ENCODE measurements at places on chromosomes 1 and 21.

DNA sequence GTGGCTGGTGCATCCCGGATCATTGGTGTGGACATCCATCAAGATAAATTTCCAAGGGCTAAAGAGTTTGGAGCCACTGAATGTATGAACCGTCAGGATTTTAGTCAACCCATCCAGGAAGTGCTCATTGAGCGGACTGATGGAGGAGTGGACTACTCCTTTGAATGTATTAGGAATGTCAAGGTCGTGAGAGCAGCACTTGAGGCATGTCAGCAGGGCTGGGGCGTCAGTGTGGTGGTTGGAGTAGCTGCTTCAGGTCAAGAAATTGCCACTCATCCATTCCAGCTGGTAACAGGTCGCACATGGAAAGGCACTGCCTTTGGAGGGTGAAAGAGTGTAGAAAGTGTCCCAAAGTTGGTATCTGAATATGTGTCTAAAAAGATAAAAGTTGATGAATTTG is 79.1 kb downstream of the FMN2 start:
- H3K27ac ChIP-seq, result no peak overlapping the region
- no peak overlapping the region for H3K4me3 ChIP-seq
- DNase-seq, result no peak
- no peaks in the 10 kb centered on the region for H3K4me1 ChIP-seq
- peaks cover 30% of the 10 kb centered on the region for H3K36me3 ChIP-seq

DNA sequence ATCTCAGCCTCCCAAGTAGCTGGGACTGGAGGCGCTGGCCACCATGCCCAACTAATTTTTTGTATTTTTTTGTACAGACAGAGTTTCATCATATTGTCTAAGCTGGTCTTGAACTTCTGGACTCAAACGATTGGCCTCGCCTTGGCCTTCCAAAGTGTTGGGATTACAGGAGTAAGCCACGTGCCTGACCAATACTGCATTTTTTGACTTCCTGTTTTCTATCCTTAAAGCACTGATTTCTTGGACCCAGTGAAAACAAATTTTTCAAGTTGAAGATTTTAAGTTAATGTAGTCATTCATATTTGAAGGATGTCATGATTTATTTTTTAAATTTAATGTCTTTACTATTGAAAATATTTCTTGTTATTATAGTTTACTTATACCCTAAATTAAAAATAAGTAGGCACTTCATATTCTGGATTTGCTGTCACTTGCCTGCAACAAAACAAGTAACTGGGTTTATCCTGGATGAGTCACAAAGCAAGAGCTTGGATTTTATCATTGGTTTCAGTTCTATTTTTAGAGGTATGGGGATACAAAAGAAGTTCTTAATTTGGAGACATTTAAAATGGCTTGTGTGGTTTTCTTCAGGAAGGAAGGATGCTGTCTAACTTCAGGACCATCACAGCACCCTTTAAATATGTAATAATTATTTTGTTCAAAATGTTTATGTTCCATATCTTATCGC is 2.2 kb upstream of the VPS45 start:
- peak overlapping the region; percentile 95 for H3K4me3 ChIP-seq
- H3K36me3 ChIP-seq, result peaks cover 12% of the 10 kb centered on the region
- H3K4me1 ChIP-seq, result no peaks in the 10 kb centered on the region

- DNase-seq, result no peak
- H3K27me3 ChIP-seq, result no peaks in the 10 kb centered on the region
- H3K27ac ChIP-seq, result no peak overlapping the region
- no peaks in the 10 kb centered on the region for H3K36me3 ChIP-seq
These were observed 84.1 kb downstream of the LYST start for GRCh38 chr1:235782601-235783000.

DNA sequence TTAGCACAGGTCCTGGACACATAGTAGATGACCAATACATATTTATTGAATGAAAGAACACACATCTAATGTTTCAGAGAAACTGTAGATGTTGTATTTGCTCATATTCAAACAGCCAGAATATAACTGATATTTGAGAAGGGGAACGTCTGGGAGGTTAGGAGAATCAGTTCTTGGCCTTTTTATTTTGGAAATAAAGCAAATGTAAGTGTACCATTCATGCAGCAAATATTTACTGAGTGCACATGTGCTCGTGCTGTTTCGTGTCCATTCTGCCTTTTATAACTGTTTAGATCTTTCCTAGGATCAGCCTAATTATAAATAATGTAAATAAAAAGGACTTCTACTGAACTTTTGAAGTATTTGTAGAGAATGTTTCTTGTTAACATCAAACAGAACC is 103.8 kb downstream of the GREM2 start:
- H3K4me1 ChIP-seq, result no peaks in the 10 kb centered on the region
- peaks cover 18% of the 10 kb centered on the region for H3K36me3 ChIP-seq
- H3K27ac ChIP-seq, result no peak overlapping the region
- no peaks in the 10 kb centered on the region for H3K27me3 ChIP-seq
- DNase-seq, result no peak
- no peak overlapping the region for H3K4me3 ChIP-seq

- no peak overlapping the region for H3K4me3 ChIP-seq
- H3K4me1 ChIP-seq, result no peaks in the 10 kb centered on the region
- DNase-seq, result no peak
- H3K36me3 ChIP-seq, result no peaks in the 10 kb centered on the region
- peak overlapping the region; percentile 19 for H3K27ac ChIP-seq
- no peaks in the 10 kb centered on the region for H3K27me3 ChIP-seq
These were observed 61.6 kb downstream of the PTPRC start for GRCh38 chr1:198700396-198700795.

GRCh38 chr1:18654599-18654998 is 24.0 kb downstream of the PAX7 start:
- no peaks in the 10 kb centered on the region for H3K36me3 ChIP-seq
- no peak overlapping the region for H3K4me3 ChIP-seq
- H3K27me3 ChIP-seq, result peaks cover 95% of the 10 kb centered on the region
- no peak for DNase-seq
- H3K4me1 ChIP-seq, result peaks cover 9% of the 10 kb centered on the region

GRCh38 chr21:26124896-26125295 is 45.7 kb downstream of the APP start:
- H3K36me3 ChIP-seq, result peaks cover 13% of the 10 kb centered on the region
- no peak overlapping the region for H3K27ac ChIP-seq
- H3K4me1 ChIP-seq, result peaks cover 22% of the 10 kb centered on the region
- H3K4me3 ChIP-seq, result no peak overlapping the region

DNA sequence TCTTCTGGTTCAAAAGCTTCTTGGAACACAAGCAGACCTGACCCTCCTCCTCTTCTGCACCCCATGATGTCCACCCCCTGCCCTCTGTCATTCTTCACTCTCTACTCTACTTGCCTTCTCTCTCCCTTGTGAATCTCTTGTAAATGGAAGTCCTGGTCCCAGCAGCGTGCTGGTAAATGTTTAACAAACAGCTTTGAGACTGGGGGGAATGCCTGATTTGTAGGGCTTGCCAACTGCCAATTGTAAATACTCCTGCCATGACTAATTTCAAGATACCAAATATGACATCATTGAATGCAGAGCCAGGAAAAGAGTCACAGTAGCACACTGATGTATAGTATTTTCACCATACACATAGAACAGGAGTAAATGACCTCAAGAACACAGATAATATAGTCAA is 40.9 kb upstream of the LRRN2 start:
- no peaks in the 10 kb centered on the region for H3K36me3 ChIP-seq
- no peak overlapping the region for H3K27ac ChIP-seq
- H3K4me1 ChIP-seq, result no peaks in the 10 kb centered on the region
- no peak overlapping the region for H3K4me3 ChIP-seq
- H3K27me3 ChIP-seq, result no peaks in the 10 kb centered on the region
- DNase-seq, result no peak

GRCh38 chr1:112464501-112464900 is 44.3 kb upstream of the WNT2B start:
- H3K36me3 ChIP-seq, result peaks cover 7% of the 10 kb centered on the region
- DNase-seq, result peak; percentile 62

- no peaks in the 10 kb centered on the region for H3K27me3 ChIP-seq
- H3K4me3 ChIP-seq, result no peak overlapping the region
- H3K36me3 ChIP-seq, result peaks cover 29% of the 10 kb centered on the region
- H3K4me1 ChIP-seq, result peaks cover 5% of the 10 kb centered on the region
- DNase-seq, result no peak
These were observed 7.2 kb downstream of the TRIT1 start for GRCh38 chr1:39876144-39876543.

- no peak for DNase-seq
- H3K27me3 ChIP-seq, result no peaks in the 10 kb centered on the region
- H3K36me3 ChIP-seq, result no peaks in the 10 kb centered on the region
- H3K4me1 ChIP-seq, result no peaks in the 10 kb centered on the region
- no peak overlapping the region for H3K27ac ChIP-seq
These were observed 35.5 kb downstream of the HSD3B1 start for GRCh38 chr1:119542492-119542946.

- peaks cover 66% of the 10 kb centered on the region for H3K36me3 ChIP-seq
- H3K27ac ChIP-seq, result no peak overlapping the region
- DNase-seq, result no peak
- no peaks in the 10 kb centered on the region for H3K27me3 ChIP-seq
These were observed 94.3 kb upstream of the MPC2 start for GRCh38 chr1:168031198-168031597.

DNA sequence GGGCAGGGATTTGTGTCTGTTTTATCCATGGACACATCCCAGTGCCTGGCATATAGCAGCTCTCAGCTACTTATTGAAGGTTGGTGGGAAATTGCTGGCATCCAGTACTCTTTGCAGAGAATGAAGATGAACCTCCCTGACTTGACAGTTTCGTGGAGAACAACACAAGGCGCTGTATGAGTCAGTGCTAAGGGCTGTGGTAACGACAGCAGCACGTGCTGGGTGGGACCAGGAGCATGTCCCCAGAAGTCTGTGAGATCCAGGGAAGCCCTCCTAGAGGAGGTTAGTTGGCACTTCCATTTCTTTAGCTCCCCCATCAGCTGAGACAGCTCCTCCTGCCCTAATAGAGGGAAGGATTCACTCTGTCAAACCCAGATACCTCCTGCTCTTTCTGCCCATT is 25.9 kb upstream of the IL19 start:
- no peaks in the 10 kb centered on the region for H3K27me3 ChIP-seq
- no peak overlapping the region for H3K27ac ChIP-seq
- H3K4me3 ChIP-seq, result no peak overlapping the region
- no peaks in the 10 kb centered on the region for H3K4me1 ChIP-seq
- no peak for DNase-seq

GRCh38 chr1:175173531-175173930 is 19.0 kb downstream of the KIAA0040 start:
- H3K36me3 ChIP-seq, result peaks cover 10% of the 10 kb centered on the region
- H3K4me1 ChIP-seq, result peaks cover 9% of the 10 kb centered on the region
- no peak overlapping the region for H3K4me3 ChIP-seq
- H3K27ac ChIP-seq, result no peak overlapping the region

DNA sequence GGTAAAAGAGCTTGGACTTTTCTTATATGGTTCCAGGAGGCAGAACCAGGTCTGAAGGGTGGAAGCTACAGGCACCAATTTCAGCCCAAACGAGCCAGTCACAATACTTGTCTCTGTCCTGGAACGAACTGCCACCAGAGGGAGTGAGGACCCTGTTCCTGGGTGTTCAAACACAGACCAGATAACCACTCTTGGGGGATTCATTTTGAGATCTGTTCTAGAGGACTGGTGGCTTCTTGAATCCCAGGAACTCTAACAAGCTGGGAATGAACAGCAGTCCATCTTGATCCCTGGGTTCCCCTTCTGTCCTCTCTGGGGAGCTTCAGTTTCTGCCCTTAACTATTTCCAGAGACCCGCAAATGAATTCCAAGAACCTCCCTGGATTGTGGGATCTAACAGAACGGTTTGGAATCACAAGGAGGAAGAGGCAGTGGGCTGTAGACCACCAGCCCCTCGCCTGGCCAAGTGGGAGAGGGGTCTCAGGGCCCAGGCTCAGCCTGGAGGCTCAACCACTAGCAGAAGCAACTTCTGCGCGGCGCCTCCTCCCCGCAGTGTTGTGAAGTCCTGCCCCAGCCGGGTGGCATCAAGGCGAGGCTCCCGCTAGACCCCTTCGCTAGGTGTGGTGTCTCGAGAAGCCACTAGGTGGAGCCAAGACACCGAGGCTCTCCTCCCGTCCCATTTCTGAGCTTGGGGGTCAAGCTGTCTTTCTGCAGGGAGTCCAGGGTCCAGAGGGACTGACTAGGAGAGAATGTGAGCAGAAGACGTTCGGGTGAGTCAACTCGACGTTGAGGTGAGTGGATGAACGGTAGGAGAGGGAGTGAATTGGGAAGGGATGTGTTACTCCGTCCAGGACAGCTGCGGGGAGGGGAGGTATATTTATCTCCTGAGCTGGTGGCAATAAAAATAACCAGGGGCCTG is 12.1 kb upstream of the NES start:
- H3K27ac ChIP-seq, result peak overlapping the region; percentile 37
- peaks cover 6% of the 10 kb centered on the region for H3K27me3 ChIP-seq
- H3K4me3 ChIP-seq, result peak overlapping the region; percentile 71
- no peaks in the 10 kb centered on the region for H3K36me3 ChIP-seq

GRCh38 chr1:109078317-109078716 is 2.5 kb upstream of the TAF13 start:
- no peaks in the 10 kb centered on the region for H3K4me1 ChIP-seq
- no peak overlapping the region for H3K4me3 ChIP-seq
- no peak overlapping the region for H3K27ac ChIP-seq
- H3K27me3 ChIP-seq, result no peaks in the 10 kb centered on the region
- peaks cover 3% of the 10 kb centered on the region for H3K36me3 ChIP-seq

- H3K27me3 ChIP-seq, result peaks cover 5% of the 10 kb centered on the region
- no peak overlapping the region for H3K27ac ChIP-seq
- no peaks in the 10 kb centered on the region for H3K4me1 ChIP-seq
- H3K4me3 ChIP-seq, result peak overlapping the region; percentile 79
- H3K36me3 ChIP-seq, result no peaks in the 10 kb centered on the region
These were observed 609 bp downstream of the RWDD2B start for GRCh38 chr21:29018540-29018939.

DNA sequence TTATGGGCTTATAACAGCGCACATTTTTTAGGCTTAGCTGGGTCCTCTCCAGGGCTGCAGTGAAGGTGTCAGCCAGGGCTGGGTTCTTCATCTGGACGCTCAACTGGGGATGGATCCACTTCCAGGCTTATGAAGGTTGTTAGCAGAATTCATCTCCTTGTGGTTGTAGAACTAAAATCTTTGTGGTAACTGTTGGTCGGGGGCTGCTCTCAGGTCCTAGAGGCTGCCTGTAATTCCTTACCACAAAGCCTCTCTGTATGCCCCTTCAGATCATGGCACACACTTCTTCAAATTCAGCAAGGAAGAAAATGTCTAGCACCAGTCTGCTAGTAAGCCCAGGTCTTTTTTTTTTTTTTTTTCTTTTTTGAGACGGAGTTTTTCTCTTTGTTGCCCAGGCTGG is 40.9 kb upstream of the EPS8L3 start:
- H3K27ac ChIP-seq, result no peak overlapping the region
- H3K4me1 ChIP-seq, result no peaks in the 10 kb centered on the region
- no peaks in the 10 kb centered on the region for H3K36me3 ChIP-seq

Data from endodermal cell (in vitro differentiated cells).